ENCODE measurements at places on chromosomes 2 and 18. TPM values are rescaled to one million over a fixed set of nuclear protein-coding genes. Genes with fewer than 3 reads are reported as not detected.

DNA sequence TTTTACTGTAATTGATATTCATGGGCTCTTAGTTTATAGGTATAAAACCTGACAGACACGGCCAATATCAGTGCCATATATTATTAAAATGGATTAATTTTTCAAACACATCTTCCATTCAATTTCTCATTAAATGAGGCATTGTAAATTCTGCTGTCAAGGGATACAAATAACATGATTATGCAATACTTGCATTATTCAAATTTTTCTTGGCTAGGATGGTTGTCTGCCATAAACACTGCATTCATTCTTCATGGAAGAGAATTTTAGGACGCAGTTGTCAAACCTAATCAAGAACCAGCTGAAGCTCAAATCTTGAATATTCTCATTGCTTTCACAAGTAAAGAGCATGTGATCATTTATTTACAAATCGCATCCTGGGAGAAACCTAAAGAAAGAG, 255.6 kb downstream of the RDH14 start:
- no peaks in the 10 kb centered on the region for H3K4me1 ChIP-seq
- DNase-seq = no peak
- no peaks in the 10 kb centered on the region for H3K27me3 ChIP-seq
- H3K36me3 ChIP-seq = no peaks in the 10 kb centered on the region

GRCh38 chr2:39492095-39492590, 55.1 kb upstream of the MAP4K3 start:
- peaks cover 2% of the 10 kb centered on the region for H3K36me3 ChIP-seq
- H3K27ac ChIP-seq = peak overlapping the region; percentile 68
- no peak overlapping the region for H3K4me3 ChIP-seq
- peak; percentile 52 for DNase-seq

- no peak overlapping the region for H3K4me3 ChIP-seq
- H3K4me1 ChIP-seq = no peaks in the 10 kb centered on the region
- H3K27me3 ChIP-seq = peaks cover 12% of the 10 kb centered on the region
- no peak for DNase-seq
These were observed 196.9 kb downstream of the NRP2 start for GRCh38 chr2:205878999-205879762.

- DNase-seq = no peak
- no peaks in the 10 kb centered on the region for H3K4me1 ChIP-seq
- H3K36me3 ChIP-seq = no peaks in the 10 kb centered on the region
- no peaks in the 10 kb centered on the region for H3K27me3 ChIP-seq
- H3K4me3 ChIP-seq = no peak overlapping the region
These were observed 134.1 kb upstream of the GPC1 start for GRCh38 chr2:240301256-240301795.

GRCh38 chr2:65634304-65634703, 201.9 kb upstream of the SPRED2 start:
- no peak overlapping the region for H3K27ac ChIP-seq
- no peaks in the 10 kb centered on the region for H3K36me3 ChIP-seq
- no peak overlapping the region for H3K4me3 ChIP-seq
- no peak for DNase-seq
- H3K4me1 ChIP-seq = no peaks in the 10 kb centered on the region
- H3K27me3 ChIP-seq = peaks cover 14% of the 10 kb centered on the region

Gene FSHR
- not detected for total RNA-seq

Gene RAPGEF4
- 0.77 TPM for total RNA-seq

DNA sequence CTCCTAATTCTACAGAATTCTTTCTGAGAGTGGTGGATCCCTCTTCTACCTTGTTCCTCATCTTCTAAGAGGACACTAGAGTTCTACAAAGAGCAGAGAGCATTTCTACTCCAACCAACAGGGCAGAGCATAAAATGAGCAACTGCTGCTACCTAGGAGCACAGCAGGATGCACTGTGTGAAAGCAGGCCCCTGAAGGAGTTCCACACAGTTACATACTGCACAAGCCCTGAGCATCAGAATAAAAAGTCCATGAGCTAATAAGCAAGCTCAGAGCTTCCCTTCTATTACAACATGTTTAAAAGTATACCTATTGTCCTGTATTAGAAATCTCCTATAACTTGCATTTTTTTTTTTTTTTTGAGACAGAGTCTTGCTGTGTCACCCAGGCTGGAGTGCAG, 8.4 kb downstream of the FHL2 start:
- no peak overlapping the region for H3K27ac ChIP-seq
- H3K4me3 ChIP-seq = no peak overlapping the region
- H3K27me3 ChIP-seq = no peaks in the 10 kb centered on the region
- no peak for DNase-seq
- H3K4me1 ChIP-seq = no peaks in the 10 kb centered on the region
